ENCODE measurements at places on chromosomes 16 and 17.

- no peak for DNase-seq
Measured at GRCh38 chr17:71464241-71464640, 656.6 kb upstream of the SOX9 start.

- DNase-seq: no peak
Measured at GRCh38 chr17:50181591-50182560, 16.1 kb downstream of the SGCA start.

GRCh38 chr17:8436844-8437171 is 1.1 kb downstream of the NDEL1 start:
- no peak for DNase-seq

- no peak for DNase-seq
Measured at GRCh38 chr16:72609066-72609465, 437.1 kb upstream of the PMFBP1 start.

GRCh38 chr17:76452127-76452659 is 759 bp downstream of the UBE2O start:
- DNase-seq: no peak

DNA sequence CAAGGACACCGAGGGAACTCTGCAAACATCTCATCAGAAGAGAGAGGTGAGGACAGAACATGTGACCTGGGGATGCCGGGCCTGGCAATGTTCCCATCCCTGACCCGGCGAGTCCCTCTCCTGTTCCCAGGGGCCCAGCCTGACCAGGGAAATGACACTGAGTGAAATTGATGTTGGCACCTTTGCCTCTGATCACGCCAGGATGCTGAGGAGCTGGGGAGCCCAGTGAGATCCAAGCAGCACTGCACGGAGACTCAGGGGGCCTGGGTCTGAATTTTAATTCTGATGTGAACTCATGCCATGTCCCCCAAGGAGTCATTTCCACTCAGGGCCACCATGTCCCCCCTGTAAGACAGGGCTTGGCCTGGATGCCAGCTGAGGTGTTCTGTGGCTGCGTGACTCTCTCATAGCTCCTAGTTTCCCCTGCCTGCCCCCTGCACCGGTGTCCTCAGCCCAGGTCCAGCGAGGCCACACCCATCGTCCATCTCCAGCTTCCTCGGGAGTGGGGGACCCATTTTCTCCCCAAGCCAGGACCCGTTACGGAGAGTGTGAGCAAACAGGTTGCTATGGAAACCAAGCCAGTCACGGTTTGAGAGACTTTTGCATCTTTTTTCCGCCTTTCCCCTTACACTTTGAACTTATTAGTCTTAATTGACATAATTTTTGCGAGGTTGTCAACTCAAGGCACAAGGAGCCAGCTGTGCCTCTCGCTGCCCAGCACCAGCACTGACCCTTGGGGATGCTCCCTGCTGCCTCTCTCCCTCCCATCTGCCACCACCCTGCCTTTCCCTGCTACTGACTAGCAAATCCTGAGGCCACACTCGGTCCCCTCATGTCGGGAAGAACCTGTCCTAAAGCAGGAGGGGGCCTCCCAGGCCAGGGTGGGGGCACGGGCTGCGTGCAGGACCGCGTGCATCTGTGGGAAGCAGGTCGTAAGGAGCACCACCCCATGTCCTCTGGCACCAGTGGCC is 150.0 kb downstream of the SDK2 start:
- DNase-seq: no peak

- DNase-seq: peak; percentile 48
Measured at GRCh38 chr17:42669705-42669976, 7.2 kb downstream of the PLEKHH3 start.

DNA sequence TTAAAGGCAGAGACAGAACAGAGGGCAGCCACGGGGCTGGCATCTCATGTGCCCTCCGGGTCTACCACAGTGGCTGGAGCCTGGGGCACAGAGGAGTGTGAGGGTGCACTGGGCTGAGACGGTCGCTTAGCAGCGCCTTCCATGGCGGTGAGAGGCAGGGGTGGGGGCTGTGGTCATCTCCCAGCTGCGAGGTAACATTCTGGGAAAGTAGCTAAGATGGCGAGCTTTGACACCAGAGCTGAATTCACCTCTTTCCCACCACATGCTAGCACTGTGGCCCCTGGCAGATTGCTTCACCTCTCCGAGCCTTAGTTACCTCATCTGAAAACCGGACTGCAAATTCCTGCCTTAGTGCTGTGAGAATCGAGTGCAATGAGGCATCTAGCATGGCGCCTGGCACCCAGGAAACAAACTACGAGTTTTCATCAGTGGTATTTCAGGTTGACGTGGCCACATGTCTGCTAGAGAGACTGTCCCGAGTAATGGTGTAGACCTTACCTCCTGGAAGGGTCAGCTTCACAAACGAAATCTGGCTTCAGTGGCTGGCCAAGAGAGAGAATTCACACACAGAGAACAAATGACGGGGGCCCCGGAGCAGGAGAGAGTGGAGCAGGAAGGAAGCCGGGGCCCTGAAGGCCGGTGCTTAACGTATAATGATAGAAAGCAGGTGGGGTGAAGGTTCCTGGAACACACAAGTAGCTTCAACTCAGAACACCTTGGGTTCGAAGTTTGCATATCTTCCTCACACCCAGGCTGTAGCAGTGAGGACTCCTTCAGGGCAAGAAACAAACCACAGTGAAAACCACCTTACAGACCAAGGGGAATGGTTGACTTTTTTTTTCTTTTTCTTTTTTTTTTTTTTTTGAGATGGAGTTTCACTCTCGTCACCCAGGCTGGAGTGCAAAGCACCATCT is 63.9 kb upstream of the RPH3AL start:
- DNase-seq: no peak

- peak; percentile 25 for DNase-seq
Measured at GRCh38 chr17:58391302-58391984, 25.9 kb downstream of the RNF43 start.

GRCh38 chr17:39972271-39972670 is 8.3 kb upstream of the PSMD3 start:
- no peak for DNase-seq

DNA sequence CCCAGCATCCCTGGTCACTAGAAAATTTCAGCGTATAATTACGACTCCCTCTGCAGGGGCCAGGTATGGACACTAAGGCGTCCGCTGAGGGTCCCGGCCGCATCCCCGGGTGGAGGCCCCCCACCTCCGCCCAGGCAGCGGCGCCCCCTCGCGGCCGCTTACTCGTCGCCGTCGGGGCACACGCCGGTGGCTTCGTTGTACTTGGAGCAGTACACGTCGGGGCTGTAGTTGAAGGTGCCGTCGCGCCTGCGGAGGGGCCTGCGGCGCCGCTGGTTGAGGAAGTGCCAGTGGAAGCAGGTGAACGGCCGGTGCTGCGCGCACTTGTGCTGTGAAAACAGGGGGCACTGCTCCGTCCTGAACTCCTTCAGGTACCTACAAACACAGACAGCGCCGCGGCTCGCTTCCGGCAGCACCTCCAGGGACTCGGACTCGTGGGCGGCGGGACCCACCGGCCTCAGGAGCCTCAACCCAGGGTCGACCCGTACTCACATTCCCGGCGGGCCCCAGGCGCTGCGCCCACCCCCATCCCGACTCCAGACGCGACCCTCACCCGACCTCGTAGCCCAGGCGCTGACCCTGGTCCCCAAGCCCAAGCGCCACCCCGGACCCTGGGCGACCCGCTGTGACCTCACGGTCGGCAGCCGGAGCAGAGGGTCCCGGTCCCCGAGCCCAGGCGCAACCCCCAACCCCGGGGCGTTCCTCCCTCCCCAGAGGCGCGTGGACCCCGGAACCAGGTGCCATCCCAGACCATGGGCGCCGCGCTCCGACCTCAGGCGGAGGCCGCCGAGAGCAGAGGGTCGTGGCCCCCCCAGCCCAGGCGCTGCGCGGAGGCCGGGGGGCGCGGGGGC is 596 bp downstream of the UNKL start:
- no peak for DNase-seq

- no peak for DNase-seq
Measured at GRCh38 chr17:39173526-39174274, 7.7 kb upstream of the ARL5C start.
